Adrenal gland (tissue), 19 donors: ENCODE measurements at places on chromosomes 7 and 10.

GRCh38 chr10:99920901-99921300, 88.8 kb downstream of the DNMBP start:
- no peak for DNase-seq

DNA sequence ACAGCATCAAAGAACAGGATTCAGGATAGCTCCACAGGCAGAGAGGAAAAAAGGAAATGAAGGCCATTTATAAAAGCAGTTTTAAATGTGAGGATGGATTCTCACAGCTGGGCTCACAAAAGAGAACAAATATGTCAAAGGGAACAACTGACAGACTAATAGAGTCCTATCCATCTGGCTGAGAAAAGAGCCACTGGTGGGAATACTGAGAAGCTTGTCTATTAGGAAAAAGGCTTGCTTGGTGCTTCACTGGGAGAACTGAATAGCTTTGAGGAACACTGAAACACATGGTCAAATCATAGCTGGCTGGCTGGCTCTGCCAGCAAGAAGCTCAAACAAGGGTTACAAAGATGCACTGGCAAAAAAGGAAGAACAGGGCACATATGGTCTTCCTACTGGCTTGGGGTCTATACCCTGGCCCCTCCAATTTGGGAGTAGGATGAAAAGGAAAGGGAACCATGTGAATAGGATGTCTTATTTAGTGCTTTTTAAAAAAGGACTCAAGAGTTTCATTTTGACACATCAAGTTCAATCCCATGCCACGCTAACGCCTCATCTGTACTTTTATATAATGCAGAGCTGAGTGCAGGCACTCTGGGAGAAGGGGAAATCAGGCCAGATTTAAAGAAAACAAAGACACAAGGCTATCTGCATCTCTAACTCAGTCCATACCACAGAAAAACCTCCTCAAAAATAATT, 44.8 kb upstream of the KCNIP2 start:
- DNase-seq = no peak

GRCh38 chr7:37552030-37552429, 103.4 kb upstream of the ELMO1 start:
- no peak for DNase-seq

DNA sequence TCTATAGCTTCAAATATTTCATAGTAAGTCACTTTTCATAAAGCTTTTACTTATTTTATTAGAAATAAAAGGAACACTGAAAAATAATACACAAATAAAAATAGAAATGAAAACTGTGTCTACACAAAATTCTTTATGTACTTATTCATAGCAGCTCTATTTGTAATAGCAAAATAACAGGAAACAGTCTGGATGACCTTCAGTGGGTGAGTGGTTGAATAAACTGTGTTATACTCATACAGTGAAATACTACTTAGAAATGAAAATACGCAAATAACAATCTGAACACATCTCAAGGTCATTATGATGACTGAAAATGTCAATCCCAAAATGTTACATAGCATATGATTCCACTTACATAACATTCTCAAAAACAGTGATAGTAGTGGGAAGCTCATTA, 138.7 kb upstream of the PCLO start:
- DNase-seq = no peak

DNA sequence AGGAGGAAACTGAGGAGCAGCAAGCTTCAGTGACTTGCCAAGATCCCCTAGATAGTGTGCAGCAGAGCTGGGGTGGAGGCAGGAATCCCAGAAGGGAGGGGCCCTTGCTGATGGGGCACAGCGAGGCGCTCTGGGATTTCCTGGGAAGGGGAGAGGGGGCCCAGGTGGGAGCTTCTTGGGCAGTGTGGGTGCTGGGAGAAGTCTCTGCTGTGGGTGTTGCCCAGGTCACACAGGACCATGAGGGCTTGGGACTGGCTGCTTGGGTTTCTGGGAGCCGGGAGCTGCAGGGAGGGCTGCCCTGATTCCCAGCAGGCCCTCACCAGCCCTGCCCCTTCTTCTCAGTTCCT, 55.2 kb downstream of the TSPAN15 start:
- DNase-seq = no peak

DNA sequence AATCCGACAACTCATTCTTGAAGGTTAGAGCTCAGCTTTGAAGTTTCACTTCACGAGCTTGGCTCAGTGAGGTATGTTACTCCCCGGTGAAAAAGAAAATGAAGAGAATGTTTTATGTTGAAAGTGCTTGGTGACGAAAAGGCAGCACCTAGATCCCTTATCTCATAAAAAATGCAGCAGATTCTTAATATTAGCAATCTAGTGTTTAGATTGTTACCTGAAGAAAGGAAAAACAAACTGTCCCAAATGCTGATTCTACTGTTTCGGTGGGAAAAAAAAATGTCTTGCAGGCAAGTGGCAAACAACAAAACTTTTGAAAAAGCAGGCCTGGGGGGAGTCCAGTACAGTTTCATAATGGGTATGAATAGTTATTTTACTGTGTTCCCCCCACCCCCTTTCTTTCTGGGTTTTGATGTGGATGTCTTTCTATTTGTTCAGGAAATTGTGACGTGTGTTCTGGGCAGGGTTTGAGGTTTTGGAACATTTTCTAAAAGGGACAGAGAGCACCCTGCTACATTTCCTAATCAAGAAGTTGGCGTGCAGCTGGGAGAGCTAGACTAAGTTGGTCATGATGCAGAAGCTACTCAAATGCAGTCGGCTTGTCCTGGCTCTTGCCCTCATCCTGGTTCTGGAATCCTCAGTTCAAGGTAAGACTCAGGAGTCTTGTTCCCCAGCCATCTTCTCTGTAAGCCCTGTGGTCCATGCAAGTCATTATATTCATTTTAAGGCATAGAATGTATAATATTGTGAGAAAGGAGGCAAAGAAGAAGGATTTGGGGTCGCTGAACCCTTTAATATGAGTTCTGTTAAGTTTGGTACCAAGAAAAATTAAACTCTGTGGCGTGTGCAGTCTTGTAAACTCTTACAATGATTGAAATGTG, at the start of gene SRGN:
TSS of gene SRGN (plus strand) at position 514 of the 881 bp plus-strand sequence. CDS start at position 569, 55 bp downstream.
- DNase-seq = peak; percentile 84

DNA sequence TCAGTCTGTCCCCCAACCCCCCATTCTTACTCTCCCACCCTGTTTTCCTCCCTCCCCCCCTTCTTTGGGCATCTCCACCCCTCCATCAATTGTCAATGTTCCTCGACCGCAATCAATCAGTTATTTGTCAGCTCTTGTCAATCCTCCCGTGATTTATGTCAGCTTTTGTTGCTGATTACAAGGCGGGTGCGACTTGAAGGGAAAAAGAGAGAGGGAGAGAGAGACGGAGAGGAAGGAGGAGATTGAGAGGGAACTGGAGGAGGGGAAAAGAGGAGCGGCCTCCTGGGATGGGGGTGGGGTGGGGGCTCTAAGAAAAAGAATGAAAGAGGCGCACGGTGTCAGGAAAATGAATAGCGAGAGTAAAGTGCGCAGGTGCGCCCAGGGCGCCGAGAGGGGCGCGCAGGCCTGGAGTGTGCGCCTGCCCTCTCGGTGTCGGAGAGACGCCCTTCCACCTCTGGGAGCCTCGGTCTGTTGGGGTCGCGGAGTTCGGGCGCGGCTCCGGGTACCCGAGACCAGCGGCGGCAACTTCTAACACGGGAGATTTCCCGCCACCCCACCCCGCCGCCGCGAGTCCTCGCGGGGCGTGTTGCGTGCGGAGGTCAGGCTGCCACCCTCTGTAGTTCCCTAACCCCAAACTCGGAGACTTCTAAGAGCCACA, 1.1 kb upstream of the ZNF503 start:
- peak; percentile 76 for DNase-seq

DNA sequence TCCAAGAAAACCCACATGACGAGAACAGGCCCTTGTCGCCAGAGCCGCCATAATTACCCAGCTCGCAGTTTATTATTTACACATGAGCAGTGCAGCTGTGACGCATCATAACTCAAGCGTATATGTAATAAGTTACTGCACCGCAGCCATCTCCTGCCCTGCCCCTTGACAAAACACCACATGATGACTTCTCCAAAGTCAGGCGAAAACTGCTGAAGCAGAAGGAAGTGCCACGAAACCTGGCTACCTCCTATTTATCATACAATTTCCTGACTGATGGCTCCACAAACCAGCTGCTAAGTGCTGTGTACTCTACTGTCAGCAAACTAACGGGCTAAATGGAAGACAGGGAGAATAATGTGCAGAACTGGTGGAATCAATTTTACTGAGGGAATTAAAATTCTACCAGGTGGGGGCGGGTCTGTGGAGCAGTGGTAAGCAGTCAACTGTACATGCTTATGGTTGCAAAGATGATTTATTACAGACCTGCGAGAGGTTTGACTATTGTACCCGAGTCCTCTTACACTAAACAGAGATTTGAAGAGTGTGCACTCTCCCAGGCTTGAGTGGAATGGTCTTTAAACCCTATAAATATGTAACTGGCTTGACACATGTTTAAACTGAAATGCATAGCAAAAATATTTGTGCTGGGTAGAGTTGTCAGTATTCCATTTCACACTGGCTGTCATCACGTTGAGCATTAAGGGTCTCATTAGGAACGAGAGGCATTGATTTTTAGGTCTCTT, 156.0 kb downstream of the GLI3 start:
- DNase-seq = no peak

GRCh38 chr7:11176985-11177555, 203.4 kb downstream of the PHF14 start:
- no peak for DNase-seq

GRCh38 chr10:42654419-42654818, 16.0 kb upstream of the ZNF33B start:
- DNase-seq = no peak
